Activated effector memory CD4-positive, alpha-beta T cell treated with anti-CD3 and anti-CD28 coated beads, Interleukin-2, amount 50 U/mL, for 16 hours (primary cell): ENCODE measurements at places on chromosomes 12 and 14.

GRCh38 chr14:67987606-67988005 is 168.0 kb downstream of the RAD51B start:
- DNase-seq, result no peak

DNA sequence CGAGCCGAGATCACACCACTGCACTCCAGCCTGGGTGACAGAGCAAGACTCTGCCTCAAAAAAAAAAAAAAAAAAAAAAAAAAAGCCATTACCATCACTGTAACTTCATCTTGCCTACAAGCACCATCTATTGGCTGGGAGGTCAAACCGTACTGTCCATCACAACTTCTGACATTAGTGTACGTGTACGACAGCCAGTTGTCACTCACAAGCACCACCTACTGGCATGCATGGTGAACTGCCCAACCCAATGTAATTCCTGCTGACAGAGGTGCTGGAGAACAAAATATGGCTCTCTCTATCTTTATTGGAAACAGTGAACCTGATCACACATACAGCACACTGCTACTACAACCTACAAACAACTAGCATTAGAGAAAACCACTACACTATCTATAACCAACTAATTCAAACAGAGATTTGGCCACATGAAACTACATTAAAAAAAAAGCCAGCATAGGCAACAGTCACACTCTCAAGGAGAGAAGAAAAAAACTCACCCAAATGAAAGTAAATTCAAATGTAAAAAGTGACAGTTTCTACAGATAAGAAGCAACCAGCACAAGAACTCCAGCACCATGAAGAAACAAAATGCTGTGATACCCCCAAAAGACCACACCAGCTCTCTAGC is 82.3 kb downstream of the PUS7L start:
- DNase-seq, result no peak

GRCh38 chr12:32482226-32482625 is 82.9 kb downstream of the FGD4 start:
- no peak for DNase-seq

- no peak for DNase-seq
These were observed 572.7 kb upstream of the ATP2B1 start for GRCh38 chr12:90281154-90281868.

DNA sequence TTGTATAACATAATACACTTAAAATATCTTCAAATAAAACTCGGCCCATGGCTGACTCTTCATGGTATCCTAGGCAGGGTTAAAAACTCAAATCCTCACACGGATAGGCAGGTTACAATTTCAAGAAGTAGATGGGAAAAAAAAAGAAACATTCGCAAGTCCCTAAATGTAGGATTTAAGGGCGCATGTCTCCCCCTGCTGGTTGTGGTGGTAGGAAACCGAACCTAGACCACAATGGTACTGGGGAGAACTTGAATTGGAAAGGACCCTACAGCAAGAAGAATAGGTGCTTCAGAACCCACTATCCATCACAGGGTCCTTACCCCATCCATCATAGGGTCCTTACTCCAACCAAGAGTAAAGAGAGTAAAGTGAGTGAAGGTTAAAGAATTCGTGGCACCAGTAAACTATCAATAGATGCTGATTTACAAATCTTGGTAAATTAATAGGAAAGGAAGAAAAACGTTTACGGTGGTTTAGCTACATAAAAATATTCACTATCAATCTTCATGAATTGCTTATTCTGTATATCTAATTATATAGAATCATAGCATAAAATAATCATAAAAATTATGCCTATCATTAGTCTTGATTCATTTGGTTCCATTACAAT is 3.3 kb upstream of the CIPC start:
- peak; percentile 91 for DNase-seq

DNA sequence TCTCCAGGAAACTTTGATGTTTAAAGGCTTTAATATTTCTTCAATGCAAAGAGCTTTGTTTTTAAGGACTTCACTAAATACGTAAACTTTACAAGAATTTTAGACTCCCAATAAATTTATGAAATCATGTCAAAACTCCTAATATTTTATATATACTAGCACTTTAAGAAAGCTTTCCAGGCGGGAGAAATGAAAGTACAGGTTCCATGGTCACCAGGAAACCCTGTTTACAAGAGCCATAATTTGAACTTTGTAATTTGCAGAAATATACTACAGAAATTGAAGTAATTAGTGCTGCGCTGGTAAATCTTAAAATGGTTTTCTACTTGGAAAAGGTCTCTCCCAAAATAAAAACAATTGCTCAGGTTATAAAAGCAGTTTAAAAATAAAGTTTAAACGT is 8.8 kb downstream of the CCDC92 start:
- DNase-seq, result no peak

- no peak for DNase-seq
These were observed 1763.7 kb upstream of the SEL1L start for GRCh38 chr14:83297361-83297760.

GRCh38 chr12:25377469-25378177 is 126.9 kb upstream of the KRAS start:
- no peak for DNase-seq

DNA sequence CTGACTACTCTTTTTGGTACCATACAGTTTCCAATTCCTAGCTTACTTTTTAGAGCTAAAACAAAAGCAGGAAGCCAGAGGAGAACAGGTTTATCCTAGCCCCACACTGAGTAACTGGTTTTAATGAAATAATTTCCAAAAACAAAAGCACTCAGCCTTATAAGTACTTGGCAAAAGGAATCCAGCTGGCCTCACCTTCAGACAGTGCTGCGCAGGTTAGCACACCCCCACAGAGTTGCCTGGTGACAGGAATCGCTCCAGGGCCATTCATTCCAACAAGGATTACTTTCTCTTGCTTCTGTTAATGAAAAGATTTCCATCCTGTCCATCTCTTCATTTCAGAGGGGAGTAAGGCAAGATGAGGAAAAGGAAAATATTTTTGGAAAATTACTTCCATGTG is 84.6 kb downstream of the SCFD1 start:
- no peak for DNase-seq

DNA sequence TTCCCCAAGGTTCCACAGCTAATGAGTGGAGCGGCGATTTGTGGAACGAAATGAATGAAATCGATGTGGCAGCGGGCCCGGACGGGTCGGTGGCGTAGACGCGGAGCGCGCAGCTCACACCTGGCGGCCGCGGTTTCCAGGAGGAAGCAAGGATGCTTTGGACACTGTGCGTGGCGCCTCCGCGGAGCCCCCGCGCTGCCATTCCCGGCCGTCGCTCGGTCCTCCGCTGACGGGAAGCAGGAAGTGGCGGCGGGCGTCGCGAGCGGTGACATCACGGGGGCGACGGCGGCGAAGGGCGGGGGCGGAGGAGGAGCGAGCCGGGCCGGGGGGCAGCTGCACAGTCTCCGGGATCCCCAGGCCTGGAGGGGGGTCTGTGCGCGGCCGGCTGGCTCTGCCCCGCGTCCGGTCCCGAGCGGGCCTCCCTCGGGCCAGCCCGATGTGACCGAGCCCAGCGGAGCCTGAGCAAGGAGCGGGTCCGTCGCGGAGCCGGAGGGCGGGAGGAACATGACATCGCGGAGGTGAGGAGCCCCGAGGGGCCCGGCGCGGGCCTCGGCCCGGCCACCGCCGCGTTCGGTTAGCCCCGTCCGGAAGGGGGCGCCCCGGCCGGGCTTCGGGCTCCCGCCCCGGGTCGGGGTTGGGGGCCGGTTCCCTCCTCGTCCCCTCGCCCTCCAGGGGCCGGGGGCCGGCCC is at the start of gene PTPN11:
Gene PTPN11, plus strand, starts transcription at position 340 of the 689 bp plus-strand sequence. Its CDS starts 165 bp downstream, at position 505.
- peak; percentile 97 for DNase-seq

- no peak for DNase-seq
These were observed 5.4 kb upstream of the CCDC177 start for GRCh38 chr14:69580009-69580577.

DNA sequence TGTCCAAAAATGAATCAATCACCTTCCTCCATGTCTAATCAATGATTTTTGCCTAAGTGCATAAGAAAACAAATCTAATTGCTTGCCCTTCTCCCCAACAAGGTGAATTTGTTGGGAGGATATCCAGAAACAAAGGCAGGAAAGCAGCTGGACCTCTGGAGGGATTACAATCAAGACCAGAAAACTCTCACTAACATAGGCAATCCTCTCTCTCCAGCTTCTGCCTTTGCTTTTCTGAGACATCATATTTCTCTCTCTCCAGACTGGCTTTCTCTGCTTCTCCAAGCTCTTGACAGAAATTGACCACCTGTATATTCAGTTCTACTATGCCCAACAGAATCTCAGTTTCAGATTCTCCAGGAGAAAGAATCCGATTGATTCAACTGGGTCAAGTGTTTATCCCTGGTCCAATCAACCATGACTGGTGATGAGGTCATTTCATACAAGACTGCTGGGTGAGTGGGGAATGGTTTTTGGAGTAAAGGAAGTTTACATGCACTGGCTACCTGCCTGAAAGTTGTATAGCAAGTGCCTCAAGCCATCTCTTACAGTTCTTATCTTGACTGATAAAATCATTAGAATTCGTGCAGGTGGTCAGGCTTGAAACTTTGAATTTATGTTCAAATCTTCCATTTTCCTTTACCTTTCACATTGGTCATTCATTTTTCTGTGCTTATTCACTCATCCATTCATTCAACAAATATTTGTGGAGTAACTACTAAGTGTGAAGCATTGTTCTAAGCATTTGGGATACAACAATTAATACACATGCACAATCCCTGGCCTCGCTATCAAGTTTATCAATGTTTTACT is 22.2 kb upstream of the CFAP54 start:
- DNase-seq, result no peak

GRCh38 chr12:128467882-128468281 is 200.9 kb downstream of the TMEM132C start:
- no peak for DNase-seq
